ENCODE measurements at places on chromosomes 4 and X.

GRCh38 chr4:2182994-2183393 is 58.9 kb downstream of the HAUS3 start:
- DNase-seq = no peak

DNA sequence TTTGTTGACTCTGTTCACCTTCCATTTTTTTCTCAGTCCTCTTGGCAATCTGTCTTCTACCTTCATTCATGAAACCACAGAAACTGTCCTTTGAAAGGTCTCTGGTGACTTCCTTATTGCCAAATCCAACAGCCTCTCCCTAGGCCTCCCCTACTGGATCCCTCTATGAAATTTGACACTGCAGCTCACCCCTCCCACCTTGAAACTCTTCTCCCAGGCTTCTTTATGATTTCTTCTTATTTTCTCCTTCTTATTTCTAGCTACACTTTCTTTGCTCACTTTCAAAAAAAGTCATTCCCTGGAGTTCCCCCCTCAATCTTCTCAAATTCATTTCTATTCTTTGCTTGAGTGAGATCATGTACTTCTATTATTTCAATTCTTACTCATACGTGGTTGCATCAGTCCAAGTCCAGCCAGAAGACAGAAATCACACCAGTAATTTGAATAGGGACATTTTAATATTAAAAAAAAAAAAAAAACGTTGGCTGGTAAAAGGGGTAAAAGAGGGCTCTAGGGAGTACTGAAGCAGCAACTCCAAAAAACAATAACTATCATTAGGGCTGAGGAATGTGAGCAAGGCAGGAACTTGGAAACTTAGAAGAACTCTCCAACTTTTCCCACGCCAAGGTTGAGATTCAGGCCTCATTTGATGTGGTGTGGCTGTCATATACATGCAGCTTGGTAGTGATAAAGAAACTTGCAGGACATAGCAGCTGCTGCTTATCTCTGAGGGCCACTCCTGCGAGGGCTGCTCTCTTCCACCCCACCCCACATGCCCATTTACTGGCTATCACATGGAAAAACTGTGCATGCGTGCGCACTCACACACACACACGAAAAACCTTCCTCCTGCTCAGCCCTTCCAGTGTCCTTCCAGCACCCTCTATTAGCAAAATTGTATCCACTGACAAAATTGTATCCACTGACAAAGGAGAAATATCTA is 169.8 kb upstream of the GALNT7 start:
- DNase-seq = no peak

DNA sequence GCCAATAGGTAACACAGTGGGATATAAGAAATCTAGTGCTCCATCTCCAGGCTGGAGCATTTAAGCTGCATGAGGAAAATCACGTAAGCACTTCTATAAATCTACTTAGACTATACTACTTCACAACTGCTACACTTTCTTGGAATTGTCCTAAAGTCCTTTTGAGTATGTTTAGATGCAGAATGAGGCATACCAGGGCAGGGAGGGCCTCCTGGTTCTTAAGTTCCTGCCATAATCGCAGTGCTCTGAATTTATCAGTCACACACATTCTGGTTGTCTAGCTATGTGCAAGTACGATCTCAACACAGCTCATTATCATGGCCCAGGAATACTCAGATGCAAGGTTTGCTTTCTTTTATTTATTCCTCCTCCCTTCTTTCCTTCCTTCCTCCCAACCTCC is 130.3 kb downstream of the GUCY2F start:
- no peak for DNase-seq

- no peak for DNase-seq
Observed at GRCh38 chr4:127698789-127699200, 31.4 kb upstream of the SLC25A31 start.

GRCh38 chr4:154086247-154086646 is 297.4 kb upstream of the SFRP2 start:
- DNase-seq = no peak
